ENCODE measurements at places on chromosomes 16 and 17.

- peak; percentile 73 for DNase-seq
These were observed 36.8 kb downstream of the CHD9 start for GRCh38 chr16:53091466-53092211.

DNA sequence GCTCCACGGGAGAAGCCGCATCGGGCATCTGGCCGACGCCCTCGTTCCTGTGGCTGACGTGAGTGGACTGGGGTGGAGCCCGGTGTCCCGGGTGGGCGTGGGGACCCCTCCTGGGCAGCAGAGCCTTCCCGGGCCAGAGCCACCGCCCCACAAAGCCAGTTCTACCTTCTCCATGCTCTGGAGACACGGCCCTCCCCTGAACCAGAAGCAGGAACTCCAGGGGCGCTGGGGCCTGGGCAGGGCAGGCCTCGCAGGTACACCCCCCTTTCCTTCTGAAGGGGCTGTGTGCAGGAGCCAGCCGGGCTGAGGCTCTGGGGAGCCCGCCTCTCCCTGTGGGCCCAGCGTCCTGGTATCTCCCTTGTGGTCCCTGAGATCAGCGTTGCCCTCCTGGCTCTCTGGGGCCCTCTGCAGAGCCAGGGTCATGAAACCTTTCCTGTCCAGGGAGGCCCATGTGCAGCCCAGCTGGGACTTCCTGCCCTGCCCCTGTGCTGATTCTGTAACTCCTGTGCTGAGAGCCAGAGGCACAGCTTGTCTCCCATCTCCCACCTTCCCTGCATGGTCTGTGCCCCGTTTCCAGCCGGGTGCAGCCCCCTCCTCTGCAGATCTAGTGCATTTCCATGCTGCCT is 6.5 kb downstream of the PIGQ start:
- no peak for DNase-seq

DNA sequence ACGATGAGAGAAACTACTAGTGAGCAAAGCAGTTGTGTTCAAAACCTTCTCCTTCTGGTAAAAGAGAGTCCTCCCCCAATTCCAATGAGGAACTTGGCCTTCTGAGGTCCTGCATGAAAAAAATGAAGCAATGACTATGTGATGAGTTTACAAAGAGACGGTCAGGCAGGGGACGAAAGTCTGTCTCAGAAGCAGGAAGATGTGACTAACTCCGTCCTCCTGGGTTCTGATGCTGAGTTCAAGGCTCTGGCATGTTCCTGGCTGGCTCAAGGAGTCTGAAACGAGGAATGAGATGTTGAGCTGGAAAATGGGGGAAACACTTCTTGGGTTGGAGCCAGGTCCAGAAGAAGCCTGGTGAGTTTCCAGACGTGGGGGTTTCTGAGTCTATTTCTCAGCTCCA is 129.6 kb downstream of the CPPED1 start:
- no peak for DNase-seq

DNA sequence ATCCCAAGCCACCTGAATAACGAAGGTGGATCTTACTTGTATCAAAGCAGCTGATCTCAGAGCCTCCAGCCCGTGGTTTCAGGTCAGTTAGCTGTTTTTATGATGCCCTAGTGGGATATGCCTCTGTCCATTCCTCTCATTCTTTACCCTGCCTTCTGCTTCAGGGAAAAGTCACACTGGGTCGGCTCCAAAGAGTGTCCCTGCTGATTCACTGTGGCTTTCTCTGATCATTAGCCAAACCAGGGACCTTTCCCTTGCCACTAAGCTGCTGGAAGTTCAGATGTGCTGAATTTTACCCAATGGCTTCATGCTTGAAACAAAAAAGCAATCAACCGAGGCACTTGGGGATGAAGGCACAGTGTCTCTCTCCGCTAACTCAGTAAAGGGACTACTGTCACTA is 170.2 kb upstream of the SALL1 start:
- DNase-seq, result no peak

DNA sequence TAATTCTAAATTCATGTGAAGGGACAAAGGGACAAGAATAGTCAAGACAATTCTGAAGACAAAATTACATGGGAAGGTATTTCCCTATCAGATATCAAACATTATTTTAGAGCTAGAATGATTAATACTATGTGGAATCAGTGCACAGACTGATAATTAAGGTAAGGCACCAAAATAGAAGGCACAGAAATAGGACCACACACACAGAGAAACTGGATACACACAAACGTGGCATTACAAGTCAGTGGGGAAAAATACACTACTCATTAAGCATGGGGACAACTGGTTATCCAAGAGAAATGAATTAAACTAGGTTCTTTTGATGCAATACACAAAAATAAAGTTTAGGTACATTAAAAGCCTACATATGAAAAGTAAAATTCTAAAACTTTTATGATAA is 132.8 kb upstream of the NETO2 start:
- no peak for DNase-seq

GRCh38 chr17:83071966-83072562 is 7.3 kb upstream of the METRNL start:
- no peak for DNase-seq

DNA sequence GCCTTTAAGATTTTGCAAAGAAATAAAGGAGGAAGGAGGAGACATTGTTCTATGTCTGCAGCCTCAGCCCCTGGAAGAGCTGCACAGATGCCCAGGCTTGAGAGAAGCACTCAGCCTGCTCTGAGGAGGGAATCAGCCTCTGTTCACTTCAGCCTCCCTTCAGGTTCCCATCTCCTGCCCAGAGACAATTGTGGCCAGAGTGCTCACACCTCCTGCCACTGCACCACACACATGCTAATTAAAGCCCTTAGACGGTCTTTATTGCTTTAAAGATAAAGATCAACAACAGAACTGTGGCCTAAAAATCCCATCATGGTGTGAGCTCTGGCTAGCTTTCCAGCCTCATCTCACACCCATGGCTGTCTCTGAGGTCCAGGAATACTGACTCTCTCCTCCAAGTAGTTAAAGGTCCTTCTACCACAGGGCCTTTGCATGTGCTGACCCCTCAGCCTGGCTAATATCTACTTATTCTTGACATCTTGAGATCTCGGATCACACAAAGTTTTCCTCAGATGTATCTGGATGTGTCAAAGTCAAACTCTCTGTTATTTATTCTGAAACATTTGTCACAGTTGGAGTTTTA is 33.8 kb downstream of the CHD9NB start:
- DNase-seq, result no peak

GRCh38 chr17:60139438-60140285 is 10.1 kb upstream of the CA4 start:
- DNase-seq, result peak; percentile 82

GRCh38 chr16:82694239-82694874 is 67.6 kb downstream of the CDH13 start:
- DNase-seq, result no peak

DNA sequence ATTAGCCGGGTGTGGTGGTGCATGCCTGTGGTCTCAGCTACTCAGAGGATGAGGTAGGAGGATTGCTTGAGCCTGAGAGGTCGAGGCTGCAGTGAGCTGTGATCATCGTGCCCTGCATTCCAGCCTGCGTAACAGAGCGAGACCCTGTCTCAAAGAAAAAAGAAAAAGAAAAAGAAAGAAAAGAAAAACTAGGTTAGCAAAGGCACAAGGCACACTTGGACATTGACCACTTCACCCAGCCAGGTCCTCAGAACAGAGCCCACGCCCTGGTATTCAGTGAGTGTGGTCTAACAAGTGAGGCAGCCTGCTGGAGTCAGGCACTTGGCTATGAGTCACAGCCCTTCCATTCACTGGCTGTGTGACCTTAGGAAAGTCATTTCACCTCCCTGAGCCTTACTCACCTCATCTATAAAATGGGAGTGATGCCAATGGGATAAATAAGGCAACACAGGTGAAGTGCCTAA is 10.4 kb downstream of the MILR1 start:
- DNase-seq, result no peak

DNA sequence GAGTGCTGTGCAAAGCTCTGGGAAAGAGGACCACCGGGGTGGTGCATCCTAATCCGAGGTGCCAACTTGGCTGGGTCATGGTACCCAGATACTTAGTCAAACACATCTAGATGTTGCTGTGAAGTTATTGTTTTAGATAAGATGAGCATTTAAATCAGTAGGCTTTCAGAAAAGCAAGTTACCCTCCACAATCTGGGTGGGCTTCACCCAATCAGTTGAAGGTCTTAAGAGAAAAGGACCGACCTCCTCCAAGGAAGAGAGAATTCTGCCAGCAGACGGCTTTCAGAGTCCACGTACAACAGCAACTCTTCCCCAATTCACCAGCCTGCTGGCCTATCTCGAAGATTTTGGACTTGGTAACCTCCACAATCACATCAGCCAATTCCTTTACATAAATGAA is 338.1 kb downstream of the C16orf95 start:
- DNase-seq, result no peak

GRCh38 chr17:51258756-51259563 is 889 bp downstream of the MBTD1 start:
- peak; percentile 40 for DNase-seq

DNA sequence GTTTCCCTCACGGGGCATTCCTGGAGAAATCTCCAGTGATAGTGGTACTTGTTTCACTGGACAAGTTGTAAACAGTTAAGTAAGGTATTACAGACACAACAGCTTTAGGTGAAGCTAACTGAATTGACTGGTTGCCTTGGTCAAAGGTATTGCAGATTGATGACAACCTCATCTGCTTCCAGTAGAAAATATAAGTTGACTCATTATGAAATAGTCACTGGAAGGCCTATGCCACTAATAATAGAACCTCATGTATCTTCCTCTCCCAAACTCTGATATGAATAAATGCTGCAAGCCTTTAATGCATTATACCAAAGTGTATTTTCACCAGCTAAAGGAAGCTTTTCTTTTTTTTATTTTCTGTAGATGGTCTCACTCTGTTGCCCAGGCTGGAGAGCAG is 44.8 kb downstream of the GLG1 start:
- no peak for DNase-seq

- no peak for DNase-seq
These were observed 1.0 kb upstream of the IGF2BP1 start for GRCh38 chr17:48995974-48996721.

DNA sequence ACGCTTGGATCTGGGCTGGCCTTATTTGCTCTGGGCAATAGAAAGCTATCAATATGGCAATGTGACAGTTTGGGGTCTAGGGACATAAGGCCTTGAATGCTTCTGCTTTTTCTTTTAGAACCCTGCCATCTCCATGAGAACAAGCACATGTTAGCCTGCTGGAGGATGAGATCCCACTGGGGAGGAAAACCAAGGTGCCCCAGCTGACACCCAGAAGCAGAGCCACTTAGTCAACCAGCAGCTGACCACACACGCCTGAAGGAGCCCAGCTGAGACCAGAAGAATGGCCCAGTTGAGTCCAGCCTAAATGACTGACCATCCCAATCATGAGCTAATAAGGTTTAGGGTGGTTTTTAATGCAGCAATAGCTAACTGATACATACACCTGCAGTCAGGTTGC is 171.2 kb downstream of the AHSP start:
- no peak for DNase-seq

DNA sequence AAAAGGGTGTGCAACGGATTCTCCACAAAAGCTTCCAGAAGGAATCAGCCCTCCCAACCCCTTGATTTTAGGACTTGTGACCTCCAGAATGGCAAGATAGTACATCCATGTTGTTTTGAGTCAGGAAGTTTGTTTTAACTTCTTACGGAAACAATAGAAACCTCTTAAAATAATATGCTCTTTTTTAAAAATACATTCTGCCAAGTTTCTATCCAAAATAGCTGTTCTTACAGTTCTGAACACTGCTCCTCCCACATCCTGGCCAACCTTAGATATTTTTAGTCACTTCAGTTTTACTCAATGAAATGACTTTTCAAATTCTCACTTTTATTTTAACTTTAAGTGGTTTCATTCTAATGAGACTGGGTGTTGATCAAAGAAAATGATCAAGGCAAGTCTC is 156.4 kb downstream of the ZNF18 start:
- DNase-seq, result no peak

- DNase-seq, result no peak
These were observed 248.5 kb downstream of the CA10 start for GRCh38 chr17:51909971-51910370.

DNA sequence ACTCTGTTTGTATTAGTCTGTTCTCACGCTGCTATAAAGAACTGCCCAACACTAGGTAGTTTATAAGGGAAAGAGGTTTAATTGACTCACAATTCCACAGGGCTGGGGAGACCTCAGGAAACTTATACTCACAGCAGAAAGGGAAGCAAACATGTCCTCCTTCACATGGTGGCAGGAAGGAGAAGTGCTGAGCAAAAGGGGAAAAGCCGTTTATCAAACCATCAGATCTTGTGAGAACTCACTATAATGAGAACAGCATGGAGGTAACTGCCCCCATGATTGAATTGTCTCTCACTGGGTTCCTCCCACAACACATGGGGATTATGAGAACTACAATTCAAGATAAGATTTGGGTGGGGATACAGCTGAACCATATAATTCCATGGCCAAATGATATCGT is 30.9 kb downstream of the ABCC1 start:
- DNase-seq, result no peak

DNA sequence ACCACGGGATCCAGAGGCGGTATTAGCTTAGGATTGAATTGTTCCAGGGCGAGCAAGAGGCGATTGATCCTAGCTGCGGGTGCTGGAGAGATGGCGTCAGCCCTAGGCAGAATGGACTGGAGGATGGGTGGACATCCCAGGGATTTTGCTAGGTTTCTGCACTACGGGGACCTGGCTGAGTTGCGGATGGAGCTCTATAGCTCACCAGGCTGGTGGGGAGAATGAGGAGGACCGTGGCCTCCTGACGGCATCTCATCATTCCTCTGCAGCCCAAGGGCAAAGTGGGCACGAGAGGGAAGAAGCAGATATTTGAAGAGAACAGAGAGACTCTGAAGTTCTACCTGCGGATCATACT is 614 bp downstream of the TMEM208 start:
- no peak for DNase-seq

DNA sequence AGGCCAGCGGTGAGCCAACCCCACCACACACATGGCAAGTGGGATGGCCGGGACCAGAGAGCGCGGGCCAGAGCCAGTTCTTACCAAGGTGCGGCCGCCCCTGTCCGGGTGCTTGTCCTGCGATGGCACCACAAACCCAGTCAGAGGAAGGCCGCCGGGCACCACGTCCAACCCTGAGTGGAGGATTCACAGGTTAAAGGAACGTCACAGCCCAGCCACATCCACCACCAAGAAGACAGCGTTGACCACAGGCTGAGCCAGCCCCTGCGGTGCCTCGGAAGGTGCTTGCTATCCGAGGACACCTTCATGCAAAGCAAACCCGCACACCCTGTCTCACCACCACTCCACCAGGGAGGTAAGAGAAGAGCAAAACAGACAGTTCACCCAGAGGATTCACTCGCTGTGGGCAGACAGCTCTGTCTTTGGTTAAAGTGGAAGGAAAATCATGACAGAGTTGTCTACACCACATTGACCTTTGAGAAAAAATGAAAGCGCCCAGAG is 15.8 kb downstream of the SLX4 start:
- DNase-seq, result no peak

GRCh38 chr16:54628796-54629625 is 301.7 kb upstream of the IRX5 start:
- DNase-seq, result no peak

- DNase-seq, result no peak
These were observed 24.8 kb downstream of the SLFN12 start for GRCh38 chr17:35407531-35407930.

All from left cardiac atrium (tissue), 4 donors.